ENCODE measurements at places on chromosomes 3 and 15.

DNA sequence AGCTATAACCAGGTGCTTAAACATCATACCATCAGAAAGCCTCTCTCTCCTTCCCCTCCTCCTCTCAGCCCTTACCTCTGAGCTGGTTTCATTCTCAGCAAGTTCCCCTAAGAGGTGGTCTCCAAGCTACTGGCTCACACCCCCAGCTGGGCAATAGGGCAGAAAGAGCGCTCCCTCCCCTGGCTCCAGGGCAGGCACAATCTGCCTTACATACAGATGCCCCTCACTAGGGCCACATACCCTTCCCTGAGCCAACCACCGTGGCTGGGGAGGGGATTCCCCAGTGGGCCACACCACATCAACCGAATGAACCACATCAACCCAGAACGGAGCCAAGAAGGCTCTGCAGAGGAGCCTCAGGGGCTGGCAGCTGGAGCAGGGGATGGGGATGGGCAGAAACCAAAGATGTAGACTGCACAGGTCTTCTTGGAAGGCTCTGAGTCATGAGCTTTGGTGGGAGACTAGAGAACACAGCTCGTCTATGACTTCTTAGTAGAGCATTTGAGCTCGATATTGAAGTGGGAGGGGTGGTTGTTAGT lies 4.6 kb upstream of the FBLN2 start:
- DNase-seq: peak; percentile 12

DNA sequence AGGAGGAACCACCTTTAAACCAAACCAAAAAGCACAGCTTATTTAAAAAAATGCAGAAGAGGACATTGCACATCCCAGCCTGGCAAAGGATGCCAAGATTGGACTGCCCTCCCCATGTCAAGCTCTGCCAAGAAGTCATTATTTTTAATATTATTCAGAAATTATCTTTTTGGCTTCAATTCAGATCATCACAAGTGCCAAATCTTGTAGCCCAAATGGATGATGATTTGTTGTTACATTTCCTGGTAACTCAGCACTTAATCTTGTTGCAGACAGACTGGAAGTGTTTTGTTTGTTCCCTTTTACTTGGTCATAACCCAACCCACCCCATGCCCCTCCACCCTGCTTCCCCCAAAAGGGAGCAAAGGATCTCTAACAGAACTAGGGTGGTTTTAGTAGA lies 28.1 kb upstream of the LXN start:
- DNase-seq: no peak

DNA sequence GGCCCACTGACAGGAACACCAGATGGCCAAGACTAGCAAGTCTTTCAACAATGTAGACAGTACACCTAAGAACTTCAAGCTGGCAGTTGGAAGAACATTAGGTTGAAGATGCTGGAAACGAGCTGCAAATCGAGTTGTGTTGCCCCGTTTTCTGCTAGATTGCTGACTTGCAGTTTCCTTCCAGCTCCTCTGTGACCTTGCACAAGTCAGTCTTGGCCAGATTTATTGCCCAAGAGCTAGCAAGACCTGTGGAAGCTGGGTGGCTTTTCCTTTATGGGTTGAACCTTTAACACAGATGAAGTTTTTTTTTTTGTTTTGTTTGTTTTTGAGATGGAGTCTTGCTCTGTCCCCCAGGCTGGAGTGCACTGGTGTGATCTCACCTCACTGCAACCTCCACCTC lies 2.9 kb upstream of the RBM6 start:
- DNase-seq: no peak

DNA sequence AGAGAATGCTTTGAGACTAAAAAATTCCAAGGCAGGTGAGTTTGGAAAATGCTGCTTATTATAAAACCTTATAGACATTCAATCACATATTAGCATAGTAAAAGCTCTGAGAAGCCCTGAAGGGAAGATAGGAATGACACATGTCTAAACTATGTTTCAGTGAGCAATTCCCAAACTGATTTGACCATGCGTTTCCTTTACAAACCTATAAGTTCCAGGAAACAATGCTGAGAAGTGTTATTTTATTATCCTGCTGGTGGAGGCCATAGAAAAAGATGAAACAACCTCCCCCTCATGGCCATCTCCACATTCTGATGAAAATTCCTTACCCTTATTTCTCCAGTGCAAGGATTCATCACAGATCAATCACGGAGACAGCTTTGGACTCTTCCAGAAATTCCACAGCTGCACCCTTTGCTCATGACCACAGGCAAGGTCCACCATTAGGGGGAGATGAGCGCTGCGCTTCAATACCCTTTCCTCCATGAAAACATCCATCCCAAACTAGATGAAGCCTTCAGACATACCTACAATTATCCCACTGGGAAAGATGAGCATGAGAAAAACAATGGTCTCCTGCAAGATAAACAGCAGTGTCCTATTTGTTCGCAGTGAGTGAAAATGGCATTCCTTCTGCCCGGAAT lies 372.1 kb downstream of the MAGI1 start:
- DNase-seq: no peak

- no peak for DNase-seq
These were observed 65.6 kb downstream of the ITGA11 start for GRCh38 chr15:68366314-68366713.

- DNase-seq: peak; percentile 70
These were observed 31.1 kb downstream of the FOXL2 start for GRCh38 chr3:138915503-138916498.

DNA sequence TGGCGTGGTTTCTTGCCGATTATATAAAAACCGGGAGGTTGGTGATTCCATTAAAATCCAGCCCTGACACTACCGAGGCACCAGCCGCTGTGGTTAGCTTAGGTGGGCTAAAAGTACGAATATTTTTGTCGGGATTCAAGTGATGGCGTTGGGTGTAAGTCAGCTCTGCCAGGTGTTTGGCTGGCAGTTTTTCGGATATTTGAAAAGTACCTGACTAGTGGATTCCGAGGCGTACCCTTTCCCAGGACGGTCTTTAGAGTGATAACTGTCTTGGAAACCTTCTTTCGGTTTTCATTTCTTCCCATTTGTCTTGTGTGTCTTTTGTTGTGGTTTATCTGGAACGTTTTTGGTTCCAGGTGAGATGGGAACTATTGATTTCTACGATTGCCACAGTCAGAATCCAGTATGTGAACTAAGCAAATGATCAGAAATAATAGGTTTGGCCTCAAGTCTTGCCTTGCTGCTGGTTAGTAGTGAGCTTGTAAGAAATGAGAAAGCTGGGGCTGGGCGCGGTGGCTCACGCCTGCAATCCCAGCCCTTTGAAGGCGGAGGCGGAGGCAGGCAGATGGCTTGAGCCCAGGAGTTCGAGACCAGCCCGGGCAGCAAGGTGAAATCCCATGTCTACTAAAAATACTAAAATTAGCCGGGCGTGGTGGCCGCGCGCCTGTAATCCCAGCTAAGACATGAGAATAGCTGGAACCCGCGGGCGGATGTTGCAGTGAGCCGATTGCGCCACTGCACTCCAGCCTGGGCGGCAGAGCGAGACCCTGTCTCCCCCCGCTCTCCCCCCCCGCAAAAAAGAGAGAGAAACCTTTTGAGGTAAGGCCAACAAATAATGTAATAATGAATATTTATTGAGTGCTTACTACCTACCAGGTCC lies 1.4 kb downstream of the FYTTD1 start:
- peak; percentile 33 for DNase-seq

DNA sequence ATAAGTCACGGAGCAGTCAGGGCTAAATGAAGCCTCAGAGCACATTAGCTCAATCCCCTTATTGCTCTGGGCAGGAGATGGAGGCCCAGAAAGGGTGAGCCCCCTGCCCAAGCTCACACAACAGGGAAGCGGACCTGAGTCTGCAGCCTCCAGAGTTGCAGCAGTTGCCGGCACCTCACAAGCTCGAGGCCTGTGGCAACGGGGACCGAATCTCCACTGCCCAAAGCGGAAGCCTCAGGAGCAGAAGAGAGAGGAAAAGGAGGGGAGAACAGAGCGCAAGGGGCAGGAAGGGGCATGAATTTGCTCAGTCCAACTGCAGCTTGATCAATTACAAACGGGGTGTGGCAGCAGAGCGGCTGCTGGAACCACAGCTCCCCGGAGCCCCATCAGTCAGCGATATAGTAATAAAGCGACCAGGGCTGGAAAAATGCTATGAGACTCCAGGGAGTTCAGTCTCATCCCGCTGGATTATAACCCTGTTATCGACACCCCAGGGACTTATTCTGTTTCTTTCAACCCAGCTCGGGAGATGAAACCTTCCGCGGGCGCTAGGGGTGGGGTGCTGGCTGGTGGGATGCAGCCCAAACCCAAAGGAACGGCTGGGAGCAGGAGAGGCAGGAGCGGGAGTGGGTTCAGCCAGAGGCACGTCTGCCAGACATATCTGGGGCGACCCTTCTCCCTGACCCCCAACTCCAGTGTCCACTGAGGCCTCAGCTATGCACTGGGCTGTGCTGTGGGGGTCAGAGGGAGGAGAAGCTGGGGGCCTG lies 219.7 kb upstream of the LINGO1 start:
- no peak for DNase-seq

- DNase-seq: no peak
These were observed 353.4 kb downstream of the CHST2 start for GRCh38 chr3:143472731-143473523.

DNA sequence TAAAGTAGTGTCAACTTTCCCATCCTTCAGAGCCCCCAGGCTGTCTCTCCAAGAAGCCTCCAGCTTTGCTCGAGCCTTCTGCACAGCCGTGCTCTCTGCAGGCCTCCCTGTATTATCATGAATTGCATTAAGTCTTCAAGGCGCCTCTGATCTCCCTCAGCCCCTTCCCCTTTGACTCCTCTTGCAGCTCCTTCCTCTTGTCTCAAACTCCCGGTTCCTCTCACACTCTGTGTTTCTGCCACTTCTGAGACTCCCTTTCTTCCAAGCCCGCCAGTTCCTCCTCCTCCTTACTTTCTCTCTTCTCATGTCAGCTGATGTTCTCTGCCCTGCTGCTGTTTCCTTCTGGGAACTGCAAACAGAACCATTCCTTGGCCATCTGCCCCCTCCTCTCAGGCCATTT lies 418.8 kb downstream of the EPHB1 start:
- DNase-seq: no peak

DNA sequence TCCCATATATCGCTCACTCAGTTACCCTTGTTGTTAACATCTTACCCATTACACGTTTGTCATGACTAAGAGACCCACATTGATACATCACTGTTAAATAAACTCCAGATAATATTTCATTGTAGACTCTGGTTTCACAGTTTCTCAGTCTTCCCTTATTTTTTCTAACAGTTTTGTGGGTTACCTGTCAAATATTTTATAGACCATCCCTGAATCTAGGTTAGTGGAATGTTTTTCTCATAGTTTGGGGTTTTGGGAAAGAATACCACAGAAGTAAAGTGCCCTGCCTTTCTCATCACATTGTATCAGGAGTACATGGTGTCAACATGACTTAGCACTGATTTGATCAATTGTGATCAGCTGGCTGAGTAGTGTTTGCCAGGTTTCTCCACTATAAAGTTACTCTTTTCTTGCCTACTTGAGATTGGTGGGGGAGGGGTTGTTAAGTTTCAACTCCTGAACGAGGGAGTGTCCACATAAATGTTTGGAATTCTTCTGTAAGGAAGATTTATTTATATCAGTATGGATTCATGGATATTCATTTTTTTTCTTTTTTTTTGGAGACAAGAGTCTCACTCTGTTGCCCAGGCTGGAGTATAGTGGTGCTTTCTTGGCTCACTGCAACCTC lies 25.9 kb downstream of the RNF111 start:
- DNase-seq: no peak

DNA sequence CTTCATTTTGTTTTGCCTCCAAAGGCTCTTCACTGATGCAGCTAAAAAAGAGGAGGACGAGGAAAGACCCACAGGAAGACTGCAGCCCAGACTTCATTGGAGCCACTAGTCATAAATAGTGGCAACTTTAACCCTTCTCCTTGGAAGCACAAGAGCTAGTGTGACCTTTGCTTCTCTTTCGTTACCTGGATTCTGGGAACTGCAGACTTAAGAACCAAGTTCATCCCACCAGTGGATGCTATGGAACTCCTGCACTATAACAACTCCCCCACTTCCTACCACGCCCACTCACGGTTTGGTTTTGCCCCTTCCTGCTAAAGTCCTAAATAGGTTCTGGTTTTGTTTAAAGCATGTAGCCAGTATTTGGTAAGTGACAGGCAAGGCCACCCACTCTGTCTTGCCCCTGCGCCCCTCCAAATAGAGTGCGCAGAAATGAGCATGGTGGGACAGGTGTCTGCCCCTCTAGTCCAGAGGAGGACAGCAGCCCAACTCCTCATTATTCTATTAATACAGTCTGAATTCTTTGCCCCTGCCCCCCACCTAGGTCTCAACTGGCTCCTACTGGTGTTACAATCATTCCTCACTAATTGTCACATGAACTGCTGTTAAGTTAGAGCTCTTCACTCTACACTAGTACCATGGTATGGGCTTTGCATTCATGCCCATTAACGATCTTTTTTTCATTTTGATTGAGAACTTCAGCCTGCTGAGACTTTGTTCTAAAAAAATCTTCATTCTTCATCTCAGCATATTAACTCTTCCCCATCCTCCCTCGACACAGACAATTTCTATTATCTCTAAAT lies 504.6 kb downstream of the FOXP1 start:
- no peak for DNase-seq

DNA sequence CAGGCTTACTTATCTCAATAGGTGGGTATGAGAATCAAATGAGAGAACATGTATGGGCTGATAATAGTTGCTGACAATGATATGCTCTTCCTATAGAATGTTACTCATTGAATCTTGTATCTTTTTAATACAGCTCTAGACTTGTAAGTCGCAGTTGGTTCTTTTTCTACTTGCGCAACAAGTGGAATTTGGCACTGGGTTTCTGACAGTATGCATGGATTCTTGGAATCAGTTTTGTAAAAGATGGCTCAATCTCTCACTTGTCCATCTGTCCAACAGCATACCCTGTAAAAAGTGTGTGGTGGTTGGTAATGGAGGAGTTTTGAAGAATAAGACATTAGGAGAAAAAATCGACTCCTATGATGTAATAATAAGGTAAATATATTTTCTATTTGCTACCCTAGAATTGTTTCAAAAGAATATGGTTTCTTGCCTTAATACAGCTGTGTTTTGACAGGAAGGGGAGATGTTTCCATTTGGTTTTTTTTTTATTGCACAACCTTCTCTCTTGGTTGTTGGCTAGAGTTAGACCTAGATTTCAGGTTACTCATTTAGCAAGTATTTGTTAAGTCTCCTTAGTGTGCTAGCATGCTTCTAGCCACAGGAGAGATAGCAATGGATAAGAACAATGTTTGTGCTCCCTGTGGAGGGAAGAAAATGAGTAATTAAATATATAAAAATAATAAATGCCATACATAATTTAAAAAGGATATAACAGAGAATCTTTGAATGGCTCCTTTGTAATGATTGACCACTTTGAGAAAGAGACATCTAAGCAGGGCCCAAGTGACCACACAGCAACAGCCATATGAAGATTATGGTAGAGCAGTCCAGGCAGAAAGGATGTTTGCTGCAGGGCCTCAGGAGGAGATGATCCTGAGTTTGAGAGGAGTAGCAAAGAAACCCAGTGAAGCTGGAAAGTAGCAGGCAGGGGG lies 21.8 kb downstream of the ST3GAL6 start:
- no peak for DNase-seq

- no peak for DNase-seq
These were observed 132.2 kb upstream of the NR2E3 start for GRCh38 chr15:71678191-71678590.

DNA sequence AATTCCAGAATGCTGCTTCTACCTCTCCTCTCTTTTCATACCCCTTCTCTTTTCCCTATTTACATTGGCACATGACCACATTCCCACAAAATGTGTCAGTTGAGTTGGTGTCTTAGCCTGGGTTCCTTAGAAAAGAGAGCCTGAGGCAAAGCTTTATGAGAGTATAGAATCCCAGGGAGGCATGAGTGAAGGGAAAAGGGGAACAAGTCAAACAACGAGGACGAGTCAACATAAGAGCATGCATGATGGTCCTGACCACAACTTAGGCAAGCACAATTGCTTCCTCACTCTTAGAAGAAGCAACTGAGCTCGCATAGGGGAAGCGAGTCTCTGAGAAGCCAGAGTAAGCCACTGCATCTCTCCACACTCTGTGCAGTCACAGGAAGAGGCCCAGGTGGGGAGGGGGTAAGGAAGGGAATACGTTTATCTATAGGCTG lies 15.4 kb upstream of the ZNF774 start:
- DNase-seq: no peak
